ENCODE measurements at places on chromosomes 4 and X. TPM values are rescaled to one million over a fixed set of nuclear protein-coding genes. Genes with fewer than 3 reads are reported as not detected.

DNA sequence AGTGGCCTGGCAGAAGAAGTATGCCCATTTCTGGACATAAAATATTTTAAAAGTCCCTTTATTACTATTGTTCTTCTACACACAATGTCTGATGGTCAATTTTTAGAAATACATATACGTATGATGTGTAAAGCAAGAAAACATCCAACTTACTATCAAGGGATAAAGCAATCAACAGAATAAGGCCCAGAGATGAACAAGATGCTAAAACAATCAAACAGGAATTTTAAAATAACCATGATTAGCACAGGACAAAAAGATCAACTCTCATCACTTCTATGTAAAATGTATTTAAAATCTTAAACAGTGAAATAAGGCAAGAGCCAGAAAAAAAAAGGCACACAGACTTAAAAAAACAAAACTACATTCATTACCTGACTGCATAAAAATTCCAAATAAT, 60.9 kb downstream of the MTNR1A start:
- peaks cover 1% of the 10 kb centered on the region for H3K27me3 ChIP-seq
- no peak overlapping the region for H3K4me3 ChIP-seq
- DNase-seq = no peak
- H3K4me1 ChIP-seq = no peaks in the 10 kb centered on the region

GRCh38 chr4:177322881-177323280, 13.2 kb downstream of the NEIL3 start:
- DNase-seq = no peak
- H3K27me3 ChIP-seq = peaks cover 2% of the 10 kb centered on the region
- H3K27ac ChIP-seq = no peak overlapping the region
- H3K4me3 ChIP-seq = no peak overlapping the region
- no peaks in the 10 kb centered on the region for H3K36me3 ChIP-seq

GRCh38 chr4:57591073-57591472, 480.9 kb upstream of the IGFBP7 start:
- H3K27ac ChIP-seq = no peak overlapping the region
- no peaks in the 10 kb centered on the region for H3K27me3 ChIP-seq
- H3K36me3 ChIP-seq = no peaks in the 10 kb centered on the region
- DNase-seq = no peak
- H3K4me1 ChIP-seq = no peaks in the 10 kb centered on the region
- H3K4me3 ChIP-seq = no peak overlapping the region

DNA sequence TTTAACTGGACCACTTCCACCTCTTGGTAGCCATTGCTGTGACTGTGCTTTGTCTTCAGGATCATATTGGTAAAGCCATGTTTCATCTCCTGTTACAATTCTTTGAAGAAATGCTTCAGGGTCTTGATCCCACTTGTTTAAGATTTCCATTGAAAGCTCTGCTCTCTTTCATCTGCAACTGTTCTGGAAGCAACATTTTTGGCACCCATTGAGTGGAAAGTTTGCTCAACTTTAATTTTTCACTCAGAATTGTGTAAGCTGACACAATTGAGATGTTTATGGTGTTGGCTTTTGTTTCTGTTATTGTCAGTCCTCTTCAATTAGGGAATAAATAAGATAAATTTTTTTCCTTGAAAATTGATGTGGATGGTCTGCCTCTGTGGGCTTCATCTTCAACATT, 237.4 kb downstream of the MAPK10 start:
- H3K27ac ChIP-seq = no peak overlapping the region
- no peaks in the 10 kb centered on the region for H3K36me3 ChIP-seq
- no peaks in the 10 kb centered on the region for H3K4me1 ChIP-seq
- DNase-seq = no peak
- H3K27me3 ChIP-seq = no peaks in the 10 kb centered on the region

DNA sequence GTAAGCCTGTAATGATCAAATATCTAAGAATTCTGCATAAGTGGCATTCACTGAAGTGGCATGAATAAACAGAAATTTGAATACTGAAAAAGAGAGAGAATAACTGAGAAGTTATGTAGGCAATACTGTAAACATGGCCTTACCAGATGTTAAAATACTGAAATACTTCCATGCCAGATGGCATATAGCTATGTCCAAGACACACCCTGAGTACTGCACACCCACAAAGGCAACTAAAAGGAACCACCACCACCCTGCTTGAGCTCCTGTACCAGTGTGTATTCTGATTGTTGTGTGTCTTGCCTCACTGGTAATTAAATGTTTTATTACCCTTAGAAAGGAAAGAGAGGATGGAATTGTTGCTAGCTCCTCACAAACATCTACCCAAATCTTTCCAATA, 192.1 kb downstream of the ADAMTS3 start:
- H3K27ac ChIP-seq = no peak overlapping the region
- no peaks in the 10 kb centered on the region for H3K4me1 ChIP-seq
- no peak for DNase-seq
- H3K27me3 ChIP-seq = no peaks in the 10 kb centered on the region
- no peak overlapping the region for H3K4me3 ChIP-seq

DNA sequence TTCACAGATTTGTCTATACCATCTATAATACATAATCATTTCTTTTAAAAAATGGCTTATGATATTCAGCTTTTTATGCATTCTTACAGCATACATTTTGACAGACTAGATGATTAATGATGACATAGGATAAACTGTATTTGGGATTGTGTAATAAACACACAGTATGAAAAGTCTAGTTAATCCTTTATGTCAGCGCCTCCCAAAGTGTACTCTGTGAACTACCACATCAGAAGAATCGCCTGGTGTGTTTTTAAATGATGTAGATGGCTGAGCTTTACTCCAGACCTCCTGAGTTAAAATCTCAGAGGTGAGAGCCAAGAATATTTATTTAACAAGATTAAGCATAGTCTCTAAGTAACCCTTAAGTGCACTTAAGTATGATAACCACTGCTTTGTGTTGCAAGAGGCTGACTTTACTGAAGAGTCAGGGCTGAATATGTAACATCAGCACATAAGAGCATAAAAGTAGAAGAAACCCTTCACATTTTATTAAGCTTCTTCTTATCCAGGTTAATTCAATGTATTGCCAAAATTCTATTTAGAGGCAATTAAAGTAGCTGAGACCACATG, 104.2 kb downstream of the ANK2 start:
- H3K36me3 ChIP-seq = no peaks in the 10 kb centered on the region
- no peaks in the 10 kb centered on the region for H3K4me1 ChIP-seq
- DNase-seq = no peak
- no peak overlapping the region for H3K27ac ChIP-seq

DNA sequence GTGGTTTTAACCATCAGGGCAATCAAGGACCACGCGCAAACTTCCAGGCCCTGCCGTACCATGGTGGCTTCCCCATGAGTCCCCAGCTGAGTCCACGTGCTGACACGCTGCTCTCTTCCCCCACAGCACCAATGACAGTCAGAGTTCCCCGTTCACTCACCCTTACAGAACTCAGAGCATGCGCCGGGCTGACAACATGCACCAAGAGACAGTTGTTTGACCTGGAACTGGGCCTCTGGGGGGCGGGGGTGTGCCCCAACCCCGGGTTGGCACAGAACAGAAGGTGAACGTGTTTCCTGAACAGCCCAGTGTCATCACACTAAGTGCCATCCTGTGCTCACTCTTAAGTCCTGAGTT, 29.4 kb downstream of the IRF2 start:
- H3K4me1 ChIP-seq = peaks cover 91% of the 10 kb centered on the region
- H3K27ac ChIP-seq = peak overlapping the region; percentile 63
- DNase-seq = peak; percentile 5
- peak overlapping the region; percentile 52 for H3K4me3 ChIP-seq
- no peaks in the 10 kb centered on the region for H3K36me3 ChIP-seq
- H3K27me3 ChIP-seq = peaks cover 3% of the 10 kb centered on the region

DNA sequence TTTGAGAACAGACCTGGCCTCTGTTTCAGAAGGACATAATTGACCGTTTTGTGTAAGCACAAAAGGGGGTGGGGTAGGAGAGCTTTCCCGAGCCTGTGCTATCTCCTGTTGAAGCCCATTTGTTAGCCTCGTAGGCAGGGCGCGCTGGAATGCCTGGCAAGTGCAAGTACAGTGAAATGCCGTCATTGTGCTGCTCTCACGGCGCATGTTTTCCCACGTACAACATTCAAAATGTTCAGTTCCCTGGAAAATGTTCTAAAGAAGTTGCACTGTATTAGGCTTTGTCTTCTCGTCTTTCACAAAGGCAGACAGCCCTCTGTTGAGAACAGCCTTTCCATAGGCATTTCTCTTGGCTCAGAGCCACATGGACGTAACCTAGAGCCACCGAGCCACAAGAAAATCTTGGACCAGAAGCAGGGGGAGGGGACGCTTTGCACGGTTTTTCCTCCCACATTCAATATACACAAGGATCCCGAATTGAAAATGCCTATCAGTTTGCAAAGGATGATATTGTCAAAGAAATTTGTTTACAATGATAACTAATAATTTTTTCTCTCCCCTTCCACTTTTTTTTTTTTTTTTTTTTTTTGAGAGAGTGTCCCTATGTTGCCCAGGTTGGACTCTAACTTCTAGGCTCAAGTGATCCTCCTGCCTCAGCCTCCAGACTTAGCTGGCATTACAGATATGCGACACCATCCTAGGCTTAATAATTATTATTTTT, 54.6 kb upstream of the RAPGEF2 start:
- no peaks in the 10 kb centered on the region for H3K27me3 ChIP-seq
- H3K4me3 ChIP-seq = no peak overlapping the region
- H3K27ac ChIP-seq = no peak overlapping the region

DNA sequence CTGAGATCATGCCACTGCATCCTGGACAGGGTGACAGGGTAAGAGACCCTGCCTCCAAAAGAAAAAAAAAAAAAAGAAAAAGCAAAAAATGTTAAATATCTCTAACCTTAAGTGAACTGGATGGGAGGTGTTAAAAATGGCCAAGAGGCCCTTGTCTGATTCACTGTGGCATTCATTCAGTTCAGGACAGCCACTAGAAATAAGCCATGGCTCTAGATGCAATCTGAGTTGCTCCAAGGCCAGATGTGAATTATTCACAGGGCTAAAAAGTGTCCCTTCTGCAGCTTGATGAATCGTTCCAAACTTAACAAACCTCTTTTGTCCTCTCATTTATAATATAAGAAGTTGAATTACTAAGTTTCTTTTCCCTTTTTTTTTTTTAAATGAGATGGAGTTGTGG, 63.7 kb upstream of the FBXW7 start:
- H3K4me1 ChIP-seq = no peaks in the 10 kb centered on the region
- H3K27me3 ChIP-seq = no peaks in the 10 kb centered on the region
- no peak overlapping the region for H3K4me3 ChIP-seq

DNA sequence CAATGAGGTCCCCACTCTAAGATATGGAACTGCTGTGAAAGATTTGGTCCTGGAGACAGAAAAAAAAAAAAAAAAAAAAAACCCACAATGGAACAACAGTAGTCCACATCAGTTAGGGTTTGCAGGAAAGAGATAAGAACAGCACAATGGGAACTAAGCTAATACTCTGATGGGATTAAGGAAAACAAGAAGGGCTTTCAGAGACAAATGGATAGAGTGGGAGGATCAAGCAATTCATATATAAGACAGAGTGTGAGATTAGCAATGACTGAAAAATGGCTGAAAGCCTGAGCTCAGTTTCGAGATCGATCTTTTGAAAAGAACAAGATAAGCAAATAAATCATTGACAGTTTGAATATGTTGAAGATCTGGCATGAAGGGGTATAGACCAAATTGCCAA, 188.4 kb upstream of the TRPC5 start:
- H3K27ac ChIP-seq = no peak overlapping the region
- peaks cover 6% of the 10 kb centered on the region for H3K27me3 ChIP-seq
- no peak overlapping the region for H3K4me3 ChIP-seq
- H3K4me1 ChIP-seq = no peaks in the 10 kb centered on the region
- no peaks in the 10 kb centered on the region for H3K36me3 ChIP-seq

GRCh38 chr4:82629238-82630000, 67.6 kb upstream of the TMEM150C start:
- H3K27ac ChIP-seq = no peak overlapping the region
- H3K4me3 ChIP-seq = no peak overlapping the region
- no peaks in the 10 kb centered on the region for H3K4me1 ChIP-seq
- DNase-seq = no peak
- H3K36me3 ChIP-seq = peaks cover 9% of the 10 kb centered on the region

GRCh38 chr4:95643627-95644026, 94.9 kb upstream of the UNC5C start:
- no peaks in the 10 kb centered on the region for H3K27me3 ChIP-seq
- no peak overlapping the region for H3K4me3 ChIP-seq
- peaks cover 4% of the 10 kb centered on the region for H3K4me1 ChIP-seq
- DNase-seq = no peak
- no peak overlapping the region for H3K27ac ChIP-seq

- no peaks in the 10 kb centered on the region for H3K36me3 ChIP-seq
- H3K4me3 ChIP-seq = no peak overlapping the region
- H3K4me1 ChIP-seq = no peaks in the 10 kb centered on the region
- DNase-seq = no peak
- no peak overlapping the region for H3K27ac ChIP-seq
These were observed 31.0 kb upstream of the ARAF start for GRCh38 chrX:47530049-47530448.

DNA sequence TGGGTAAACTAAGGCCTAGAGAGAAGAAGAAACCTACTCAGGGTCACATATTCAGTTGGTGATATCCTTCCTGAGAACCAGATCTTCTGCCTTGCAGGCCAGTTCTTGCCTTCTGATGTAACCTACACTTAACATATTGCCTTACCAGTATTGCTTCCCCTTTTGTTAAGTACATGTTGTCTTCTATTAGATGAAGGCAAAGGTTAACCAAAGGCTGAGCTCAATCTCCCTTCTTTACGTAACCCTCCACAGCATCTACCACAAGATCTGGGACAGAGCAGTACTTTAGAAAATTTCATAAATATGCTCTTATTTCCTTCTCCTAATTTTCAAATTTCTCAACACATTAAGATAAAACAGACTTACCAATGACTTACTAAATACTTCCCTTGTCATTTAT, 474.4 kb downstream of the SH2D1A start:
- no peaks in the 10 kb centered on the region for H3K36me3 ChIP-seq
- H3K4me3 ChIP-seq = no peak overlapping the region
- no peak for DNase-seq
- peaks cover 6% of the 10 kb centered on the region for H3K27me3 ChIP-seq
- H3K4me1 ChIP-seq = no peaks in the 10 kb centered on the region
- H3K27ac ChIP-seq = no peak overlapping the region

GRCh38 chrX:82757614-82758013, 750.5 kb upstream of the POU3F4 start:
- DNase-seq = no peak
- no peak overlapping the region for H3K4me3 ChIP-seq
- no peaks in the 10 kb centered on the region for H3K4me1 ChIP-seq

DNA sequence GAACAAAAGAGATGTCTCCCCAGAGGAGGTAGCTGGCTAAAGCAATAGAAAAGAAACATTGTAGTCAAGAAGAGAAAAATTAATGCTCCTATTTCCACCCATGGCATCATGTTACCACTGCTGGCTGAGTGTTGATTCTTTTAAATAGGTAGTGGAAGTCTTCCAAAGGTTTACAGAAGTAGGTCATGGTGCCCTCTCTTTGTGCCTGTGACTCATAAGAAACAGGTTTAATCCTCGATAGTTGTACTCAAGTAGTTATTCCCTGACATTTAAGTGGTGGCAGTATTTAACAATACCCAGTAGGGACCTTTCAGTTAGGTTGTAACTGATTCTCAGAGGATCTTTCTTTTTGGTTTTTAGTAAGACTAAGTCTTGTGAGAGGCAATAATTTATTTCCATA, 247.8 kb downstream of the TEX13A start:
- no peaks in the 10 kb centered on the region for H3K36me3 ChIP-seq
- no peaks in the 10 kb centered on the region for H3K4me1 ChIP-seq
- H3K27me3 ChIP-seq = peaks cover 4% of the 10 kb centered on the region
- no peak for DNase-seq
- H3K27ac ChIP-seq = no peak overlapping the region

USP26 gene
- polyA plus RNA-seq = not detected

METAP1 gene
- polyA plus RNA-seq = 42.1 TPM

GUCY1B1 gene
- 4.3 TPM for polyA plus RNA-seq

SPATA18 gene
- polyA plus RNA-seq = not detected

RAP2C gene
- polyA plus RNA-seq = 24.2 TPM
